Body of pancreas (tissue), 4 donors: ENCODE measurements at places on chromosomes 4 and X. TPM values are rescaled to one million over a fixed set of nuclear protein-coding genes. Genes with fewer than 3 reads are reported as not detected.

DNA sequence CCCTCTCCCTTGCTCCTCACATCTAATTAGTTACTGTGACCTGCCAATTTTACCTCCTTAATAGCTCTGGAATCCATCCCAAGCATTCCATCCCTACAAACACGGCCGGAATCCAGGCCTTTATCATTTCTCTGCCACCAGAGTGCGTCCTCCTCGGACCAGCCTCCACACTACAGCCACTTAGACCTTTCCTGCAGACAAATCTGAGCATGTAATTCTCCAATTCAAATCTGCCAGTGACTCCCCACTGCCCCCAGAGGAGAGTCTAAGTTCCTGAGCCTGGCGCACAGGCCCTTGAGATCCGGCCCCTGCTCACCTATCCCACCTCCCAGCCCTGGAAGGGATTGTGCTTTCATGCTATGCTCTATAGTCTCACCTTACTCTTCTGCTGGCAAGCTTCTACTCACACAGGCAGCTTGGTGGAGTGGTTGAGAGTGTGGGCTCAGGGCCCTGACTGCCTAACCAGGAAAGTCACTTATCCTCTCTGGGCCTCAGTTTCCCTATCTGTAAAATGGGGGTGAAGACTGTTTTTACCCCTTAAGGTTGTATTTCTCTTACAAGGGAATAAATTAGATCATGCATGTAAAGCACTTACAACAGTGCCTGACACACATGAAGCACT, 31.2 kb downstream of the PJA1 start:
- H3K27ac ChIP-seq, result no peak overlapping the region
- H3K4me1 ChIP-seq, result no peaks in the 10 kb centered on the region
- H3K36me3 ChIP-seq, result no peaks in the 10 kb centered on the region

- H3K27me3 ChIP-seq, result no peaks in the 10 kb centered on the region
- no peak for DNase-seq
Measured at GRCh38 chrX:11215191-11215921, 77.9 kb upstream of the AMELX start.

- H3K27ac ChIP-seq, result no peak overlapping the region
- no peaks in the 10 kb centered on the region for H3K4me1 ChIP-seq
- H3K36me3 ChIP-seq, result no peaks in the 10 kb centered on the region
- H3K27me3 ChIP-seq, result no peaks in the 10 kb centered on the region
Measured at GRCh38 chr4:185932491-185932890, 120.5 kb upstream of the SORBS2 start.

DNA sequence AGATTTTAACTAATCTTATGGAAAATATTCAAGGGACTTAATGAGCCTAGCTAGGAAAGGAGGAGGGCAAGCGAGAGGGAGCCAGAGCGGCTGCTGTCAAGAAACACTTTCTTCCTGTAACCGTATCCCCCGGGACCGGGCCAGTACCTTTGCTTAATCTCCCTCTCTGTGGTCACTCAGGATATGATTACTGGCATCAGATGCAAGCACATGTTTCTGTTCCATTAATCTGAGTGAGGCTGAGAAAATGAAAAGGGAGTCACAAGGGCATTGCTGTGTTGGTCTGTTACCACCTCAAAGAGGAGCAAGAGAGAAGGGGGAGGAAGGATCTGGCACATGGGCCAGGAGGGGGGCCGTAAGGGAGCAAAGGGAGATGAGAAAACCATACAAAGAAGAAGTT, 356.7 kb upstream of the GATB start:
- no peaks in the 10 kb centered on the region for H3K36me3 ChIP-seq
- no peak overlapping the region for H3K4me3 ChIP-seq
- H3K27me3 ChIP-seq, result no peaks in the 10 kb centered on the region
- no peak overlapping the region for H3K27ac ChIP-seq
- no peak for DNase-seq
- no peaks in the 10 kb centered on the region for H3K4me1 ChIP-seq

GRCh38 chr4:168708108-168708507, 211.3 kb downstream of the PALLD start:
- no peak overlapping the region for H3K27ac ChIP-seq
- no peak for DNase-seq
- no peak overlapping the region for H3K4me3 ChIP-seq
- no peaks in the 10 kb centered on the region for H3K36me3 ChIP-seq
- peaks cover 5% of the 10 kb centered on the region for H3K4me1 ChIP-seq

DNA sequence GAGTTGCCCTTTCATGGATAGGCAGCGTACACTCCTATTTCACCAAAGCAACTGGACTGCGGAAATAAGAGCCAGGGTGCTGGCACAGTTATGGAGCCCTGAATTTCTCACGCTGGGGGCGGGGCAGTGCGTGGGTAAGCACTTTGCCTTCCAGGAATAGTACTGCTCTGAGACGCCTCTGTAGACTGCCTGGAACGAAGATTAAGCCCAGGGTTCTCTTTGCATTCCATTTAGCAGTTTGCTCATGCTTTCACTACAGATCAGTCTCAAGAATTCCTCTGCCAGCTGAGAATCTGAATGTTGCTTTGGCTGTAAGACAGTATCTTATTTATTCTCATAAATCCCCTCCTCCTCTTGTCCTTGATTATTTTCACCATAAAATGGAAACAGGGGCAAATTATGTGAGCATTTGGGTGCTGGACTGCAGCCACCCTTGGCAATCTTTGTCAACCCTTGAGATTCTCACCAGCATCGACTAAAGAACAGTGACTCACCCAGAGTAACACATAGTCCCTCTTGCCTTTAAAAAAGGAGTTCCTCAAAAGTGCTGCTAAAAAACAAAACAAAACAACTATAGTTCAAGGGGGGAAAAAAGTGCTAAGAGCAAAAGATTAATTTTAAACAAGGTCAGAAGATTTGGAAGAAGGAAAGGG, 88.9 kb upstream of the CITED1 start:
- DNase-seq, result no peak
- H3K27me3 ChIP-seq, result no peaks in the 10 kb centered on the region
- no peak overlapping the region for H3K4me3 ChIP-seq
- H3K36me3 ChIP-seq, result no peaks in the 10 kb centered on the region
- H3K4me1 ChIP-seq, result no peaks in the 10 kb centered on the region

DNA sequence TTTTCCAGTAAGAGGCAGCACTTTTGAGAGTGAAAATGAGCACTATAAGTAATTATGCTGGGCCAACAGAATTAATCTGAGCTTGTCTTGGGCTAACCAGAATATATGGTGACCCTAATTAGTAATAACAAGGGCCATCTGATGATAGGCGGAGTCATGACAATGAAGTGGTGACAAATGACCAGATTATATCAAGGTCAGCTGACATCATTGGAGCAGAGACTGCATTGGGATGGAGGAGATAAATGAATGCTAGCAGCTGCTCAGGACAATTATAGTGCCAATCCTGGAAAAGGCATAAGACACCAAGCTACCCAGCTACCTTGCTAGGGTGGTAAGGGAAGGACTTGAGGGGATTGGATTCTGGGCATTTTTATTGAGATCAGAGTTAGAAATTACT, 1548.7 kb downstream of the RPA4 start:
- H3K36me3 ChIP-seq, result no peaks in the 10 kb centered on the region
- no peaks in the 10 kb centered on the region for H3K27me3 ChIP-seq
- H3K4me1 ChIP-seq, result no peaks in the 10 kb centered on the region

Gene LRRC66
- total RNA-seq, result 0.78 TPM
